ENCODE measurements at places on chromosomes 7 and 10.

DNA sequence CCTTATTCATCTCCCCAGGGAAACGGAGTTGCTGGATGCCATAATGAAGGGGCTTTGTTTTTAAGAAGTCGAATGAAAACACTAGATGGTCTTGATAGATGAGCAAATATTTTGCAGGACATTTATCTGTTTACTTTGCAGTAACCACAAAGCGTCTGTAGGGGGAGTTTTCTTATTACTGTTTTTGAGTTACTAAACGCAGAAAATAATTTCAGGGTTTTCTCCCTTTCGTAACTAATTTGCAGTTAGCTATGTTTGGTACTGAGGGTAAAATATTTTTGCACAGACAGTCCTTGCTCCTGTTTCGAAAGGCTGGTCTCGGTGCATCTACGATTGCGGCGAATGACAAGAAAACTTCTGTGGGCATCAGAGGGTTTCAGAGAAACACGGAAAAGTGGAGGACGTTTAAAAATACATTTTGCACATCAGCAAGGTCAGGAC lies 505.6 kb upstream of the MKI67 start:
- DNase-seq = no peak

DNA sequence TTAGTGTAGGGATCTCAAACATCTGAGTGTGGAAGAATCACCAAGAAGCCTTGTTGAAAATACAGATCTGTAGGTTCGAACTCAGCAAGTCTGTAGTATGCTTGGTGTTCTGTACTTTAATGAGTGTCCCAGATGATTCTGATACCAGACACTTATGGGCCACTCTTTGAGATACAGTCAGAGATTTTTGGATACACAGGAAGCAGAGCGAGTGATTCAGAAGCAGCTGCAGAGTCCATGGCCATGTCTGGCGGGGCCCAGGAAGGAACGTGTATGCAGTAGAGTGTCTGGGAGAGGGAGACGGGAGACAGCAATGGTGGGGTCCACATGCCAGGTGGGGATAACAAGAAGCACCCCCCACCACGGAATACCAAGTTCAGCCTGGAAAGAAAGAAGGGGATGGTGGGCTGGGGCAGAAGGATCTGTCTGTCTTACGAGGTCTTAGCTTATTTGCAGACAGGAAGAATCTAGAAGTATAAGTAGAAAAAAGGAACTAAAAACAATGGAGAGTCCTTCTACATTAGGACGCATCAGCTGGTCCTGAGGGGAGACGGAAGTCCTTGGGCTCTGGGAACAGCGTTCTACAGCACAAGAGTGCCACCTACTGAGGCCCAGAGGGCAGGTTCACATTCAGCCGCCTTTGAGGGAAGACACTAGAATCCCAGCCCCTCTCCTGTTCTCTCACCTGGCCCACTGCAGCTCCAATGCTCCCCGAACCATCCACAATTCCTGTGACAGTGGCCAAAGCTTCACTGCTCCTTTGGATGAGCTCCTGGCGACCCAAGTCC lies 55.4 kb downstream of the SLC37A3 start:
- DNase-seq = no peak

DNA sequence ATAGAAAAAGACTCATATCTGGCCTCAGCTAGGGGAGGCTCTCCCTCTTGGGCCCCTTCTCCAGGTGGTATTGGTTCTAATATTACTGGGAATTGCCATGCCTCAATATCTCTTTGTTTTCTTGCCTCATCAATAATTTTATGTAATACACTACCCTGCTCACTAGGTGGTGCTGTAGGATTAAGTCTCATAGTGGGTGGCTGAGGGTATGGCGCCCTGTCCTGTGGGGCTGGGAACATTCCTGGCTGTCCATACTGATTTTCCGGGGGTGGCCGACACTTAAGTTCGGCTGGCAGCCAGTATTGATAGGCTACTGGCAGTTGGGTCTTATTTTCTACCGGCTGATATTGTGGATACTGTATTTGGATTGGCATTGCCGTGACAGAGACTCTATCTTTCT lies 9.0 kb upstream of the TAS2R3 start:
- DNase-seq = no peak

DNA sequence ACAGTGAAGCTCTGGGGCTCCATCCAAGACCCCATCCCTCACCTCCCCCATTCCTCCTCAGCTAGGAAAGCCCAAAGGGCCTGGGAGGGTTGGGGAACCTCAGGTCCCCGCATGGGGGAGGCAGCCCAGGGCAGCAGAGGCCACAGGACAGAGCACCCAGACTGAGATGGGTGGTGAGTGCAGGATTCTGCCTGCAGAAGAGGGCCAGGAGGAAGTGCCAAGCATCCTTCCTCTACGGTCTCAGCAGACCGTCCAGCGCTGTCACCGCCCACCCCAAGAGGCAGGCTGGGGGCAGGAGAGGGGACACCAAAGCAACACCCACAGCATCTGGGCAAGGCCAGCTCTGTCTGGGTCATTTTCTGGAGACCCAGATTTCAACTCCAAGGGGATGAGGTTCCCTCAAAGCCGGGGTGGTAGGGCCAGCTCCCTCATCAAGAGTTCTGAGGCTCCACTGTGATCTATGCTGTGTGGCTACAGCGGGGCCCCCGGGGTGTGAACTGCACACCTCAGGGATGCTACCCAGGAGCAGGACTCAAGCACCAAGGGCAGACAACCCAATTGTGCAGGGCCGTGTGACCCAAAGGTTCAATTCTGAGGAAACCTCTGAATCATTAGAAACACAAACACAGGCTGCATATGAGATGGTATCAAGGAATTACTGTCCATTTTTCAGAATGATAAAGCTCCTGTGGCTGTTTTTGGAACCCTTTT lies 46.8 kb downstream of the CAMK2B start:
- DNase-seq = peak; percentile 2

GRCh38 chr10:72552857-72553256 lies 73.0 kb downstream of the MICU1 start:
- DNase-seq = no peak

GRCh38 chr7:20228654-20229053 lies 11.5 kb upstream of the MACC1 start:
- DNase-seq = no peak

GRCh38 chr7:130065500-130066152 lies 4.7 kb upstream of the KLHDC10 start:
- DNase-seq = no peak

DNA sequence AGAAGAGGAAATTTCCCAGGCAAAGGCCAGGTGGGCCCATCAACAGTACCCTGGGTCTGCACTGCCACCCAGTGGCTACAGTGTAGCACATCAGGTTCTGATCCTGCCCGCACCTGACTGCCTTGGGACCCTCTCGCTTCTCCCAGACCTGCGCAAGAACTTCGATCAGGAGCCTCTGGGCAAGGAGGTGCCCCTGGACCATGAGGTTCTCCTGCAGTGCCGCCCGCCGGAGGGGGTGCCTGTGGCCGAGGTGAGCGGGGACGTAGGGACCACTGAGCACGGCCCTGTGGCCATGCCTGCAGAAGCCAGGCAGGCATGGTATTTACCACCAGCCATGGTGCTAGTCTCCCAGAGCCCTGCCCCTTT lies 33.9 kb upstream of the SLC29A3 start:
- DNase-seq = no peak

GRCh38 chr10:89388806-89389205 lies 3.6 kb upstream of the IFIT1 start:
- no peak for DNase-seq

- DNase-seq = no peak
Measured at GRCh38 chr10:74021248-74022055, 23.5 kb downstream of the VCL start.

- DNase-seq = no peak
Measured at GRCh38 chr7:46396481-46396880, 475.4 kb upstream of the IGFBP3 start.

DNA sequence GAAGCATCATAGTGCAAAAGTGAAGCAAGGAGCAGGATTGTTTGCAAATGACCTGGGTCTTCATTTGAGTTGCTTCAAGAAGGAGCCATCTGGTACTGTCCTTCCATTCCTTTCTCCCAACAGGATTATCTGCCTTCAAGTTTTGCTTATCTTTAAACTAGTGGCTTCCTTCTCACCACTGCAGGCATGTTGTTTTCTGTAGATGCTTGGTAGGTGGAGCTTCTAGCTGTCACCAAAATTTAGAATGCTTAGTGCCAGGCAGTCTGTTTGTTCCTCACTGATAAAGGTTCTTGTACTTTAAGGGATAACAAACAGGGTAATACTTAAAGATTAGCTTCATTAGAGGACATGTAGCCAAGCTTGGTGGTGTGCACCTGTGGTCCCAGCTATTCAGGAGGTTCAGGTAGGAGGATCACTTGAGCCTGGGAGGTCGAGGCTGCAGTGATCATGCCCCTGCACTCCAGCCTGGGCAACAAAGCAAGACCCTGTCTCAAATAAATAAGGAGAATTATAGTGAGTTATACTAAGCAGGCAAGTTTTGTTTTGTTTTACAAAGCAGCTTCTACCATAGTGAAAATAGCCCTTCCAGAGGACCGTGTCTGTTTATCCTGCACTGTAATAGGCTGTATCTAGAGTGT lies 5.7 kb downstream of the ARL5B start:
- DNase-seq = no peak

- no peak for DNase-seq
Measured at GRCh38 chr10:88125766-88126165, 262.3 kb downstream of the PTEN start.

GRCh38 chr7:88307412-88307811 lies 718 bp upstream of the STEAP4 start:
- DNase-seq = no peak

DNA sequence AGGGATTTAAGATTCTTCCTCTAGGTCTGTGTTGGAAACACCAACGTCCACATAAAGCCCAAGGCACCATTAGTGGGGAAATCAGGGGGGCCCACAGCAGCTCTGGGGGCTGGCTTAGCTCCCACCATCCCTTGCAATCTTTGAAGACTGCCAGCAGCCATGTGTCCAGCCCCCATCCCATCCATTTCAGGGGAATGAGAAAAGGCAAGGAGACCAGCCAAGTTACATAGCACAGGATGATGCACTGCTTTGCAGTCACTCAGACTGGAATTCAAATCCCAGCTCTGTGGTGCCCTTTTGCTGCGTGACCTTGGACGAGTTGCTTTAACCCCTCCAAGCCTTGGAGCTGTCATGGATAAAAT lies 108.9 kb upstream of the ZMIZ1 start:
- no peak for DNase-seq

DNA sequence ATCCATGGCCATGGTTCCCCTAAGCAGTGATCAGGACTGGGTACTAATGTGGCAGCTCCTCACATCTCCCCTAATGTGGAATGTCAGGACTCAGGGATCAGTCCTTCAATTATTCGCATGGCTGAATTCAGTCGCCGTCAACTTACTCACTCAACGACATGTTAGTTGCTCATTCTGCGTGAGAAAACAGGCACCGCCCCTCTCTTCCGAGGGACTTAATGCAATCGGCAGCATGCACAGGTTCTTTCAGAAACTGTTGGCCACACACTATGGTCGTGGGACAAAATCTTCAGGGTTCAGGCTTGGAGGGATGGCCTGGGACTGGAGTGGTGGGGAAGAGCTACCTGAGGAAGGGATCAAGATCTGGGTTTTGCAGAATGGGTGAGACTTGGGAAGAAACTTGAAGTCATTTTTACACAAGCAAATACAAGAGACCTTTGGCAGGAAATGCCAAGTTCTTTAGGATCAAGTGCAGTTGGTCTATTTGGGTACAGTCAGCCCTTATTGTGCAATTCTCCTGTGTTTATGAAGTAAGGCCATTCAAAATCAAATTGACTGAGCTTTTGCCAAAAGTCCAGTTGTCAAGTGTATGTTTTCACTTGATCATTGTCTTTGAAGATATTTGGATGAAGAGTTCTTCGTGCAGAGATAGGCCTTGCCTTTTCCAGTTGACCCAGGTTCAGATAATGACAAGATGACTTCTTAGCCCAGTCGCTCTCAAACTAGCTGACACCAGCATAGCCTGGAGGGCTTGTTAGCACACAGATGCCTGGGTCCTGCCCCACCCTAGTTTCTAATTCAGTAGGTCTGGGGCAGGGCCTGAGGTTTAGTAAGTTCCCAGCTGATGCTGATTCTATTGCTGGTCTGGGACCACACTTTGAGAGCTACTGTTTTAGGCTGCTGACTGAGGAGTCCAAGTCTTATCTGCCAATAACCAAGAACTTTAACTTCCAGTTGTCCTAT lies 48.5 kb downstream of the LRRC18 start:
- DNase-seq = no peak

DNA sequence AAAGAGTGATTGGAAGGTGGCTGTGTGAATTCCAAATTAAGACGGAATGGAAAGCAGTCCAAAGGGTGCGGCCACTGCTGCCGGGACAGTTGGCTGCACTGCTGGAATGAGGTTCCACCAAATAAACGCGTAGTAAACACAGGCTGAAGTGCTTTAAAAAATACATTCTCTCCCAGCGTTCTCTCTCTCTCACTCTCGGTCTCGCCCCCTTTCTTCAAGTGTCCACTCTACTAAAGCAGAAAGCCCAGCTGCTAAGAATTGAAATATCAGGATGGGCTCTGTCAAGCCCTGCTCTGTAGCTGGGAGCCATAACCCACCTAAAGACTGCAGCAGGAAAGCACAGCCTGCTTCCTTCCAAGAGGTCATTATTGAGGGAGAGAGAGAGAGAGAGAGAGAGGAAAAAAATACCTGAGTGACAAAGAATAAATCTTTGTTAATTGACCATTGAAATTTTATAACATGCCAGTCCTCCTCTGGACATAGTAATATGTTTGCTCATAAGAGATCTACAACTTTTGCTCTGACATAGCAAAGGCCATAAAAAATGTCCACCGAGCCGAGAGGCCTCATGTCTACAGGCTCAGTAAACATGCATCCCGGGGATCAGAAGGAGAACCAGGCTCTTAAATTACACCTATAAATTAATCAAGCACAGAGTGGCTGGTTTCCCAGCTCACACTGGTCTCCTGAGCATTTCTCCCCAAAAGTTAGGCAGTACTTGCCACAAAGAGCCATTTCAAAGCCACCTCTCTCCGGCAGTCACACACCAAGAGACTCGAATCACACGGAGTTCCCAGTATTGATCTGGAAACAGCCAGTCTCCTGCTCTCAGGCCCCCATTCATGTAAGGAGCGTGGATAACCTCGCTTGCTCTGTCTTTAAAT lies 72.8 kb downstream of the FGFR2 start:
- no peak for DNase-seq

- no peak for DNase-seq
Measured at GRCh38 chr7:13198727-13199126, 511.3 kb downstream of the ARL4A start.

DNA sequence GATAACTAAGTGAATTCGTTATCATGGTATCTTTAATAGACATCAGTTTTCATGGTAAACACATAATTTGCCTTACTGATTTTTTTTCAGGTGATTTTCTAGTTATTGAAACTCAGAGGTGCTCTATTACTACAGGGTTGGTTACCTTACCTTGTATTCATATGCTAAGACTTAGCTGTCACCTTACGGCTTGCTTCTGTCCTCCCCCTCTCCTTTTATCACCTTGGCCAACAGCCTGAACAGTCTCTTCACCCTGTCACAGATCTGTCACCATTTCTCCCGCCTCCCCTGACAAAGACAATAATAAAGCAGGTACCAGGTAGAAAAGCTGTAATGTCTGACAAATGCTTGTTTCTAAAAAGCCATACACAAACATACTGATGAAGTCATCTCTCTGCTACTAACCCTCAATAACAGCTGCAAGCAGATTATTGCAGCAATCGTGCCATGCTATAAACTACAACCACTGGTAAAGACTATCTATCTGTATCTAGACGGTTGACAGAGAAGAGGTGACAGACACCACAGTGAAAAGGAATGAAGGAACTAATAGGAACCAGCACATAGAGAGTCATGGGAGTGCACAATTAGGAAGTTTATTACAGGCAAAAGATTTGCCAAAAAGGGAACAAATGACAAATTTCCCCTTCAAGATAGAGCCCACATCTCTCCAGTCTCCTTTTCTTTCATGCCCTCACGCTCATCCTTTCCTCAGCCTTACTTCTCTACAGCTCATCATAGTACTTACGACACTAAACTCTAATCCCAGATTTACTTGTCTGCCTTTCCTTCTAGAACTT lies 57.2 kb downstream of the ARHGAP12 start:
- DNase-seq = no peak
